Activated T-cell treated with anti-CD3 and anti-CD28 coated beads, Interleukin-2, amount 50 U/mL, for 4 hours (primary cell): ENCODE measurements at places on chromosomes 7 and 10.

DNA sequence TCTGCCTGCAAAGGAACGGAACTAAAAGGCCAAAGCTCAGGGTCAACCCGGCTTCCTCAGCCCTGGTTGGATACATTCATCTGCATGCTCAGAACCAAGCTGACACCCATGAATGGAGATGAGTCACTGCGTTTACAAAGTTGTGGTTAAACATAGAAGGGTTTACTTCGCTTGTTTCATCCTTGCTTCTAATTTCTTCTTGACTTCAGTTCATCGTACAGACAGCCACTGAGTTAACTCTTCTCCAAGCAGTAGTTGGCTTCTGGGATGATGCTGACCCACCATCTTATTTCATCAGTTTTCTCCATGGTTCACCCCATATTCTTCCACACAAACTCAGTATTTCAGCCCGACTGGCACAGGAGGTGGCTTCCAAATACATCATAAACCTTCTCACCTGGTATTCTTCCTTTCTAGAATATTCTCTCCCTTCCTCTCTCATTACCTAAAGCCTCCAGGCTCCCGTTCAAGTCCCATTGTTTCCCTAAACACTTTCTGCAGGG, 166.3 kb upstream of the RNF32 start:
- DNase-seq = no peak

DNA sequence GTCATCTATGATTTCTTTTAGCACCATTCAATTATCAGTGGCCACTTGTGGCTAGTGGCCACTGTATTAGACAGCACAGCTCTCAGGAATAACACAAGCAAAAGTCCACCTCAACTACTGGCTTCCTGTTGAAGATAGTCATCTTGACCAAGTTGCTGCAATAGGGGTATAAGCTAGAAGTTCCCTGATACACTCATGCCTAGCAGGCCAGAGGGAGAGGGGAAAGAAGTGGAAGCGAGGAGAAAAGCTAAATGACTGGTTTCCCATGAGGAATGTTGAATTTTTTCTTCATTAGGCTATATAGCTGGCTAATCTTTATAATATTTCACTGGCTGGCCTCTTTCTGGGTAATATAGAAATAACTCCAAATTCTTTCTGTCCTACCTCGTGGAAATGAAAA, 327.5 kb upstream of the MEOX2 start:
- no peak for DNase-seq

DNA sequence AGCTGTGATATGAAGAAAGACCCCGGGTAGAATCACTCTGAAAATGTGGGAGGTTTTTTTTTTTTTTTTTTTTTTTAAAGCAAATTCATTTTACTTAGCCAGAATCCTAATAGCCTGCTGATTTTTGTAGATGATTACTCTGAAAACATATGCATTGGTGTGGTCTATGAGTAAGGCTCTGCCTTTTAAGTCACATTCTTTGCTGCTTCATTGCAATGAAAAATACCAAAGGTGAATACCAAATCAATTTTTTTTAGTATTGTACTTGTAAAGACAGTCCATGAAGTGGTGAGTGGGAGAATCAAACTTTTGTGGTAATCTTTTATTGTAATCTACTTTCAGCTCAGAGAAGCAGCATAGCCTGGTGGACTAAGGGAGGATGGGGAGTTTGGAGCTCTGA, 130.3 kb downstream of the SDK1 start:
- no peak for DNase-seq

- DNase-seq = no peak
These were observed 19.1 kb upstream of the PRF1 start for GRCh38 chr10:70621503-70622078.

- no peak for DNase-seq
These were observed 176.9 kb upstream of the ZWINT start for GRCh38 chr10:56537984-56538383.

- DNase-seq = no peak
These were observed 178.5 kb downstream of the PTPRN2 start for GRCh38 chr7:158409120-158409519.

GRCh38 chr10:404991-405390, 269.7 kb downstream of the ZMYND11 start:
- DNase-seq = no peak

- no peak for DNase-seq
These were observed 45.8 kb upstream of the INSIG1 start for GRCh38 chr7:155251831-155252230.

DNA sequence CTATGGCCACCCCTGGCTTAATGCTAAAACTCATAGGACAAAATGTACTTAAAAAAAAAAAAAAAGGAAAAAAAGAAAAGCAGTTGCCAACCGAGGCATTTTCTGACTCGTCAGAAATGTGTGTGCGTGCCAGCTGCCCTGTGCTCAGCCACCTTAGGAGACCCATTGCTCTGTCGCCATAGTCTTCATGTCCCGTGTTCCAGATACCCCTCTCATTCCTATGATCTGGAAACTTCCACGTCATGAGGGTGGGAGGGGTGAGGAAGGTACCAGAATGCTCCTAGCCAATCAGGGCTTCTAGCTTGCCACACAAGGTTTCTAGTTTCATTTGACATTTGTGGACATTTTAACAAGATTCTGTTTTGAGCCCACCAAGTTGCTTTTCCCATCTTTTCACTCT, 212.9 kb downstream of the TCF7L2 start:
- no peak for DNase-seq

- DNase-seq = no peak
These were observed at the start of gene PKD1L1 for GRCh38 chr7:47948141-47948790. Gene PKD1L1 (minus strand): TSS chr7:47948466. CDS start chr7:47948440, 26 bp downstream.

DNA sequence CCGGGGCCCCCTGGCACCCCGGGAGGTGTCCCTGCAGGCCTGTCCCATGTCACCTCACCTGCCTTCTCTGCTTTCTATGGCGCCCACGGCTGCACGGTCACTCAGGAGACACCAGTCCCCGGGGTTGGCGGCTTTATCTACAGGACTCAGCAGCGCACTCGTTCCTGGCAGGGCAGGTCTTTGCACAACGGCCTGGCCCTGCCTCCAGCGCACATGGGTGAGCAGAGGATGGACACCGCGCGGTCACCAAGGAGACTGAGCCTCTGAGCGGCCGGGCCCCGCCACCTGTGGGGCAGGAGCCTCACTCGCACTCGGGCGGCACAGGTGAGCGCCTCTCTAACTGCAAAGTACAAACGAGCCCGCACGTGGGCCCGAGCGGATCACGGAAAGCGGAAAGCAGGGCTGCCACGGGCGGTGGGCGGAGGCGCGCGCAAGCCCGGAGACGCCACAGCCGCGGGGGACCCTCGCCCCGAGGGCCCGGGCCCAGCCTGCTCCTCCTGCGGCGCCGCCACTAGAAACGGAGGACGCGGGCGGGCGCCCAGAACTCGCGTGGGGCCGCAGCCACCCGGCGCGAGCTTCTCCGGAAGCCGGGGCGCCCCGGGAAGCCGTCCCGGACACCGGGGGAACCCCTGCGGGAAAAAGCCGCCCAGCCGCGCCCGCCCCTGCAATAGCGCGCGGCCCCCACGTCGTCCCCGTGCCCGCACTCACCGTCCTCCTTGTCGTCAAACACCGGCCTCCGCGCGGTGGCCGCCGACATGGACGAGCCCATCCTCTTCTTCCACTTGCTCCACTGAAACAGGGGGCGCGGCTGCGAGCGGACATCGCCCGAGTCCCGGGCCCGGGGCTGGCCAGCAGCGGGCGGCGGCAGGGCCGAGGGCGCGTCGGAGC, 642 bp downstream of the STK32C start:
- DNase-seq = peak; percentile 44

- no peak for DNase-seq
These were observed 64.9 kb downstream of the PLPP4 start for GRCh38 chr10:120521880-120522279.
